Stimulated activated naive CD4-positive, alpha-beta T cell treated with Interleukin-2 at 50 U/mL for 16 hours (primary cell): ENCODE measurements at places on chromosomes 6 and 20.

GRCh38 chr6:150499882-150500312 lies 99.8 kb upstream of the PLEKHG1 start:
- no peak for DNase-seq

GRCh38 chr6:163738304-163738703 lies 323.8 kb downstream of the QKI start:
- no peak for DNase-seq

- DNase-seq = no peak
These were observed 50.3 kb upstream of the GFRAL start for GRCh38 chr6:55276745-55277530.

DNA sequence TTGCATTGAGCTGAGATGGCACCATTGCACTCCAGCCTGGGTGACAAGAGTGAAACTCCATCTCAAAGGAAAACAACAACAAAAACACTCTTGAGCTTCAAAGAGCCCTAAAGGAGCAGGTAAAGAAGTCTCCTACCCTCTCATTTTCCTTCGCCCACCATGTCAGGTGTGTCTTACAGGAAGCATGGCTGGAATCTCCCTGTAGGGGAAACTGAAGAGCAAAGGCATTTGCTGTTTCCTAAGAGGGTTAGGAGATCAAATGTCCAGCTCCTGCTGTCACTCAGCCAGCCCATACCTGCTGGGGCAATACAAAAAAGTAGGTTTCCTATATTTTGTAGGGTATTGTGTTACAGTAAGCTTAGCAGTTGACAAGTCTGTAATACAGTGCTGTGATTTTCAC lies 43.3 kb downstream of the SPATA2 start:
- DNase-seq = no peak

DNA sequence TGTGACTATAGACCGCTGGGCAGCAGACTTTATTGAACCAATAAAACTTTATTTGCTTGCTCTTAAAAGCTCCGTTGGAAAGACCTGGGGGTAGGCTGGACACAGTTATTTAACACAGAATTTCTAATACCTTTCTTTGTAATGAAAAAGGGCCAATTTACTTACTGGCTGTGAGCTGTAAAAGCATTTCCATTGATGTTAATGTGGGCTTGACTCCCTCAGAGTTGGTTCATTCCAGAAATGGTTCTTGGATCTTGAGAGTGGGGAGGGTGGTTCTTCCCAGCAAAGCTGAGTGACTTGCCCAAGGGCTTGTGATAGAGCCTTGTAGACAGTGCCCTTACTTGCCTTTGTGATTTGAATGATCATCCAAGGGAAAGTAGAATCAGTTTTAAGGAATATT lies 100.6 kb downstream of the SOX4 start:
- DNase-seq = no peak

DNA sequence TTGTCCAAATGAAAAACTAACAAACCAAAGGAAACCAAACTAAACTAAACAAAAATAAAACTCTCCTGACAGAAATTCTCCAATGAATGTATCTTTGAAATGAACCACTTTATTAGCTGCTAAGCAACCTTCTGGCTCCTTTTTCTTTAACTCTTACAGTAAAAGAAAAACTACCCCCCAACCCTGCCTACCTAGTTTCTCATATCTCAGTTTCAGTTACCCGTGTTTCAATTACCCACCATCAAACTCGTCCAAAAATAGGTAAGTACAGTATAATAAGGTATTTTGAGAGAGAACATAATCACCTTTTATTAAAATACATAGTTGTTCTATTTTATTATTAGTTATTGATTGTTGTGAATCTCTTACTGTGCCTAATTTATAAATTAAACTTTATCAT lies 177.4 kb upstream of the THEMIS start:
- no peak for DNase-seq

GRCh38 chr20:37911838-37912281 lies 8.9 kb downstream of the VSTM2L start:
- DNase-seq = no peak

- no peak for DNase-seq
These were observed 6.3 kb upstream of the FOXA2 start for GRCh38 chr20:22590662-22591061.

GRCh38 chr6:157080986-157081391 lies 242.3 kb downstream of the TMEM242 start:
- no peak for DNase-seq

GRCh38 chr20:63057171-63058117 lies 50.7 kb upstream of the BHLHE23 start:
- DNase-seq = no peak

DNA sequence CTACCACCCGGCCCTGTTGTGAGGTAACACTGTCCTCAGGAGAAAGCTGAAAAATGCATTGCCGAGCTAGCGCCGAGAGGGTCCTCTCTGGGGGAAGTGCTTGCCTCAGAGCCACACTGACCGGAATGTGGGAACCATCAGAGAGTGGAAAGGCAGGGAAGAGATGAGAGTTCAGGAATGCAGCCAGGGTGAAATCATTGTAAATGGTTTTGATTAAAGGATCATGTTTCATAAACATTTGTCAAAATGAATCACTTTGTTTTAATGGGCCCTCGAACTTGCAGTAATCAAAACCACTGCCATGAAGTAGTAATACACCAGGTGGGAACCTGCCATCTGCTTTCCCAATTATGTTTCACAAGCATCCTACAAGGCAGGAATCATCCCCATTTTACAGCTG lies 16.9 kb upstream of the IL17F start:
- DNase-seq = no peak

DNA sequence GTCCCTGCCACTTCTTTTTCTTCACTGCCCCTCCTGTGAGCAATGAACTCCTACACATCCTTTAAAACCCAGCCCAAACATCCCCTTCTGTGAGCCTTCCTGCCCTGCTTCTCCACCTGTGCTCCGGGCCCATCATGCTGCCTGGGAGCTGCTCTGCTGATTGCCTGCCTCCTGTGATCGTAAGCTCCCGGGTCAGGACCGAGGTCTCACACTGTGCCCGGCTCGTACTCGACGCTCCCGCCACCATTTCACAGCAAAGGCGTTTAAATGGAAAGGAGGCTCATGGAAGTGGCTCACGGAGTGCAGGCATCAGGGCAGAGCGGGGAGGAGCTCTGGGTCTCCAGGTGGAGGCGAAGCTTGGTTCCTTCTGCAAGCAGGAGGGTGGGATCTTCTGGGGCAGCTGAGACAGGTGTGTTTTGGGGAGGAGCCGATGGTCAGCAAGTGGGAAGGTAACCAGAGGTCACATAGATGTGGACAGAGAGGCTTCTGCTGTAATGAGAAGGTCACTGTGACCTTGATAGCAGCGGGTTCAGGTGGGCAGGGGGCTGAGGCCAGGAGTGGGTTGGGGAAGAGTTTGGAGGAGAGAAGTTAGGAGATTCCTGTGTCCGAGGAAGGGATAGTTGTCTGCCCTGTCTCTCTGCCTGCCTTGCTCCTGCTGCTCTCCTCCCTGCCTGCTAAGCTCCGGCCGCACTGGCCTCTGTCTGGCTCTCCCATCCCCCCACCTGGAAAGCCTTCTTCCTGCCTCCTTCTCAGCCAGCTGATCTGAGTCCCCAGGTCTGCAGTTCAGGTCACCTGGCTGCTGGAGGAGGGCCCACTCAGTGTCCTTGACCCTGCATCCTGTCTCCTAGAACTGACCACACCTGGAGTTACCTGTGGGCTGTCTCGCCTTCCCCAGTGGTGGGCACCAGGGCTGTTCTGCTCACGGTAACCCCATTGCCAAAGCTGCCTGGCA lies 52.7 kb upstream of the FRMD1 start:
- DNase-seq = no peak

- no peak for DNase-seq
These were observed 37.0 kb downstream of the BFSP1 start for GRCh38 chr20:17494201-17494600.

- DNase-seq = no peak
These were observed 97.8 kb upstream of the JAG1 start for GRCh38 chr20:10771435-10772140.

- DNase-seq = no peak
These were observed 49.8 kb upstream of the VGLL2 start for GRCh38 chr6:117215353-117216090.

- DNase-seq = no peak
These were observed 88.4 kb downstream of the RTN4IP1 start for GRCh38 chr6:106540907-106541306.

GRCh38 chr6:24721461-24722215 lies 2.7 kb upstream of the C6orf62 start:
- DNase-seq = peak; percentile 95

- DNase-seq = no peak
These were observed 169.0 kb upstream of the NRSN1 start for GRCh38 chr6:23957017-23957416.

DNA sequence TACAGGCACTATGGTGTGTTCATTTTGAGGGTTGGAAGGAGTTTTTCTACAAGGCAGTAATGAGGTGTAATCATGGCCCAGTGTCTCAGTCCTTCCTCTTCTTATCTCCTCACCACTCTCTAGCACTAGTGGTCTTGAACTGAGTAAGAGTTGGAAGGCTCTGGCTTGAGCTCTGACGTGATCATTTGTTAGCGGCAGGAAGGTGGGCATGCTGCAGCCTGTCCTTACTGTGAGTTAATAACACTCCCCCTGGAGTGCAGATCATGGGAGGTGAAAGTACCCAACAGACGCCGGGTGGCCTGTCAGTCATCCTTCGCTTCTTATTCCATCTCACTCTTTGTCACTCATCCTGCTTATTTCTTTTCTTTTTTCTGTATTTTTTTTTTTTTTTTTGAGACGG lies 356.9 kb downstream of the CDKAL1 start:
- DNase-seq = no peak

GRCh38 chr6:73516514-73517489 lies 4.0 kb downstream of the EEF1A1 start:
- DNase-seq = no peak

- DNase-seq = no peak
These were observed 8.2 kb downstream of the CDH26 start for GRCh38 chr20:59966428-59966827.

- DNase-seq = no peak
These were observed 12.5 kb upstream of the TREM1 start for GRCh38 chr6:41298785-41299502.

GRCh38 chr6:29708432-29709179 lies 14.6 kb upstream of the HLA-F start:
- peak; percentile 32 for DNase-seq

GRCh38 chr20:43721097-43721428 lies 5.7 kb downstream of the GTSF1L start:
- no peak for DNase-seq

- no peak for DNase-seq
These were observed 40.4 kb upstream of the DUSP22 start for GRCh38 chr6:251920-252319.

GRCh38 chr20:53595018-53595378 lies 1.4 kb upstream of the ZNF217 start:
- no peak for DNase-seq

DNA sequence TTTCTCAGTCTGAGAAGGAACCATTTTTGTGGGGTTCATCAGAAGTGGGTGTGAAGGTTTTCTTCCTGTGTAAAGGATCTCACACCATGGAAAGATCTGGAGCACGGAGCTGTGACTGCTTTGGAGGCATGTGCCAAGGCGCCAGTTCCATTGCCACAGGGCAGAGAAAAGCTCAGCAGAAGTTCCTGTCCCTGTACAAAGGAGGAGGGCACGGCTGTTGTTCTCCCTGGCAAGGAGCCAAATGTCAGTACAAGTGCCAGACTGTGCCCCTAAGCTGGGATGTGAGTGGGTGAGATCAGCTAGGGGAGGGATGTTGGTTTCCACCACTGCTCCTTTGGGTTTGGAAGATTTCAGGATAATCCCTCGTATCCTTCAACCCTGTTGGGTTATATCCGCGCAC lies 117.3 kb downstream of the CRYBG1 start:
- DNase-seq = no peak

DNA sequence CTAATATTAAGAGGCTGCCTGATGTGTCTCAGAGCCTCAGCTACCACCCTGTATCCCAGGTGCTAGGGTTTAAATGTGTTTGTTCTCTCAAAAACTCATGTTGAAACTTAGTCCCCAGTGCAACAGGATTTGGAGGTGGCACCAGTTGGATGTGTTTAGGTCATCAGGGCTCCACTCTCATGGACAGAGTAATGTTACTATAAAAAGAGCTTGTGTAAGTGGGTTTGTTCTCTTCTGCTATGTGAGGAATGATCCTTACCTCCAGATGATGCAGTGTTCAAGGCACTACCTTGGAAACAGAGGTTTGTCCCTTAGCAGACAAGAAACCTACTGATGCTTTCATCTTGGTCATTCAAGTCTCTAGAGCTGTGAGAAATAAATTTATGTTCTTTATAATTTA lies 164.9 kb upstream of the EPHA7 start:
- no peak for DNase-seq

DNA sequence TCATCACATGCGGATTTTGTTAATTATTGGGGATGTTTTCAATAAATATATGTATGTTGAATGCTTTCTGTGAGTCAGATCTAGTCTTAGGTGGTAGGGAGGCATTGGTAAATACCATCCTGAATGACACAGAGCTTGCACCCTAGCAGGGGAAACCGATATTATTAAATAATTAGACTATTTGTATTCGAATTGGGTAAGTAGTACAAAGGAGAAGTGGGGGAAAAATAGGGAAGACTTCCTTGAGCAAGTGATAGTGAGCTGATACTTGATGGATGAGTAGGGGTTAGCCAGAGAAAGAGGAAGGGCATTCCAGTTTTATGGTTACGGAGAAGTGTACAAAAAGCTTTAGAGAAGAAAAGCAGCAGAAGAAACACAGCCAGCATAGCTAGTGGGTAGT lies 1.5 kb downstream of the RIOK1 start:
- no peak for DNase-seq

- no peak for DNase-seq
These were observed 35.2 kb downstream of the SLC22A1 start for GRCh38 chr6:160156842-160157241.

- no peak for DNase-seq
These were observed 8.9 kb downstream of the PDE7B start for GRCh38 chr6:135860361-135860760.

DNA sequence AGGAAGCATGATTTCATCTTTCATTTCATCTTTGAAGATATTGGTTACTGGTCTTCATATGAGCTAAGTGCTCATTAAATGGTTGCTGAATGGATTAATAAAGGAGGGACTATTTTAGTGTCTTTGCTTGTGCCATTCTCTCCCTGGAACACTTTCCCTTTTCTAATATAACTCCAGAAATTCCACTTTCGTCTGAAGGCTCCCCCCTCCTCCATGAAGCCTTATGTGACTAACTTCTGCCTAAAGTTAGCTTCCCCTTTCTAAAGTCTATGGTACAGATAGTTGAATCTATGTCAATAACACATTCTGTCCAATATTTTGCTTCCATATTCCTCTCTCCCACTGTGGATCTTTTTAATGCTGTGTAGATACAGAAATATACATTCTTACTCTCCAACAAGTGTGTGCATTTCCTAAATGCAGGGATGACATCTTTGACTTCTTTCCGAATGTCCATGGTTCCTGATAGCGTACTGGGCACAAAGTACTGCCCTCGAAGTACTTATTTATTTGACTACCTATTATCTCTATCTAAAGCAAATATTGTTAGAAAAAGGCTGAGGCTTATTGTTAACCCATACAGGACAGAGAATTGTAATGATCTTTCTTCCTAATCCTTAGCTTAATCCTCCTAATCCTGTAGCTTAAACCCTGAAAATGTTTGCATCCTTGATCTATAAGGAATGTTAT lies 84.7 kb upstream of the ELOVL5 start:
- no peak for DNase-seq
